ENCODE measurements at places on chromosomes 7 and 10.

GRCh38 chr7:10802526-10802925, 171.1 kb upstream of the PHF14 start:
- DNase-seq, result peak; percentile 92

DNA sequence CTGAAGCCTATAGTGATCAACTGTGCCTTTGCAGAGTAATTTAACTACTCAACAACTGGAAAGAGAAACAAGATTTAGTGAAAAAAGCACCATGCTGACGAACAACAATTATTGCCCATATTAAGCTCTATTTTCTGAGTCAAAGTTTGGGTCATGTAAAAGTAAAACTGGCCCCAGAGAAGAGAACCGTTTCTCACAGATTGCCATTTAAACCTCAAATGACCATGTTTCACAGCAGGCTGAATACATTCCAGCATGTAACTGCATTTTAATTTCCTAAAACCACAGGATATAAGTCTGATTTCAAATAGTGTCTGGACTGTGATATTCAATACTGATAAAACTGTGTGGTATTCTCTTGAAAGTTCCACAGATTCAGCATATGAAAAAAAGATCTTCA, 140.7 kb downstream of the ATE1 start:
- no peak for DNase-seq

- DNase-seq, result no peak
Measured at GRCh38 chr7:105940109-105940508, 23.0 kb upstream of the CDHR3 start.

GRCh38 chr10:24367688-24368087, 158.8 kb downstream of the KIAA1217 start:
- DNase-seq, result no peak

- no peak for DNase-seq
Measured at GRCh38 chr10:54125098-54125747, 675.8 kb downstream of the PCDH15 start.

GRCh38 chr7:41536873-41537665, 165.8 kb downstream of the INHBA start:
- peak; percentile 15 for DNase-seq

DNA sequence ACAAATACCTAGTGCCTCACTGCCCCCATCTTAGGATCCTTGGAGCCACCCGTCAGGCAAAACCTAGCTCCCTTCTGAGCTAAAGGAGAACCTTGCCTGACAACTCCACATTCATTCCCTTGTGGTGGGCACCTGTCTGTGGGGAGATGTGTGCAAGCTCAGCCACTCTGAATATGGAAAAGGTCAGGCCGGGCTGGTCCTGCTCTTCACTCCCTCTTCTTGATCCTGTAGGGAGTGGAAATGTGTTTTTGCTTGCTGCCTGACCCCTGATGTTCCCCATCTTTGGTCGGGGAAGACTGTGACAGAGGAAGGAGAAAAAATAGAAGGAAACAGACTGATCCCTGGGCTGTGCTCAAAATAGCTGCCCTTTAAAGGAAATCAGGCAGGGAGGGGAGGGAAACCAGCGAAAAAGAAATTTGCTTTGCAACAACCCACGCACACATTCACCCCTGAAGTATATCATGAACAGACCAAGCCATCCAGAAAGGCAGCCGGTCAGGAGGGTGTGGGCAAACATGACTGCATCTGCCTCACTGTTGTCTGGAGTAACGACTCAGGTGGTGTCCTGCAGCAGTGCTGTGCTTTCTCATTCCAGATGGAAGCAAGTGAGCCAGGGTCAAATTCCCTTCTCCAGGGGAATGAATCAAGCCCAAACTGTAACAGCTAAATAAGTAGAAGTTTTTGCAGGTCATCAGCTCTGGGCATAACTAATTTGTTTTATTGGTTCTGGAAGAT, 74.0 kb downstream of the SCRN1 start:
- DNase-seq, result peak; percentile 41

- no peak for DNase-seq
Measured at GRCh38 chr10:116385311-116385710, 42.3 kb upstream of the PNLIPRP3 start.

DNA sequence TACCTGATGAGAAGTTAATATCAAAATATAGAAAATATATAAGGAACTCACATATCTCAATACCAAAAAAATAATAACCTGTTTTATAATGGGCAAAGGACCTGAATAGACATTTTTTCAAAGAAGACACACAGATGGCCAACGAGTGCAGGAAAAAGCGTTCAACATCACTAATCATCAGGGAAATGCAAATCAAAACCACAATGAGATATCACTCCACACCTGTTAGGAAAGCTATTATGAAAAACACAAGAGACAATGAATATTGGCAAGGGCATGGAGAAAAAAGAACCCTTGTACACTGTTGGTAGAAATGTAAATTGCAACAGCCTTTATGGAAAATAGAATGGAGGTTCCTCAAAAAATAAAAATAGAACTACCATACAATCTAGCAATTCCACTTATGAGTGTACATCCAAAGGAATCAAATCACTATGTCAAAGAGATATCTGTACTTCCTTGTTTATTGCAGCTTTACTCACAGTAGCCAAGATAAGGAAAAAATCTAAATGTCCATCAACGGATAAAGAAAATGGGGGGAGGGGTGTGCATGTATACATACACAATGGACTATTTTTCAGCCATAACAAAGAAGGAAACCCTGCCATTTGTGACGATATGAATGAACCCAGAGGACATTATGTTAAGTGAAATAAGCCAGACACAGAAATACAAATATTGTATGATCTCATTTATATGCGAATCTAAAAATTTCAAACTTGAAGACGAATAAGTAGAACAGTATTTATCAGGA, 3.6 kb upstream of the ALOX5 start:
- DNase-seq, result no peak

DNA sequence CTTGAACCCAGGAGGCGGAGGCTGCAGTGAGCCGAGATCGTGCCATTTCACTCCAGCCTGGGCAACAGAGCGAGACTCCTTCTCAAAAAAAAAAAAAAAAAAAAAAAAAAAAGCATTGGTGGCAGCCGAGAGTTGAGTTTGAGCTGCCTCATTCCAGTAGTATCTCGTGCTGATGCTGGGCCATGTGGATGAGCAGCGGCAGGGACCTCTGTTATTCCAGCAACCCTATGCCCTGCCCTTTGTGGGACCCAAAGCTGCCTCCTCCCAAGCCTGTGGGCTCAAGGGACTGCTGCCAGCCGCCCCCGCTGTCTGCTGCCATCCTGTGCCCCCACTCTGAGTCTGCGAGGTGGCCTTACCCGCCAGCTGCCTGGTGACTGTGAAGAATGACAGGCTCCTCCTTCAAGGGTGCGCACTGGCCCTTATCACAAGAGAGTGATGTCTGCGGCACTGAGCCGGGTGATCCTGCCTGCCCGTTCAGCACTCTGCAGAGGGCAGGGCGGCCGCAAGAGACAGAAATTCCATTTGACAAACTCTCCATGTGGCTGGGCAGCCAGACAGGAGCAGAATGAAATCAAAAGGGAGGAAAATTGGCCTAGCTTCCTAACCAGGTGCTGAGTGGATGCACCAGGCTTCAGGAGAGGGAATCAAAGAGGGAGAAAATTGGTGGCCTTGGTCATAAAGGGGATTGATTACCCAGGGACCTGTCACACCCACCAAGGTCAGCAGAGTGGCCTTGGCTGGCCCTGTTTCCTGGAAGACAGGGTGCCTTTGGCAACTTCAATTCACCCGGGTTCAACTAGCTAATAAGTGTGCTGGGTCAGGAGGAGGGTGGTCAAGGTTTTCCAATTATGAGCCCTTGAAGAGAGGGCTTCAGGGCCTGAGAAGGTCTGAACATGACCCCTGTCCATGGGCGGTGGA, 65.3 kb upstream of the ZMIZ1 start:
- DNase-seq, result no peak

DNA sequence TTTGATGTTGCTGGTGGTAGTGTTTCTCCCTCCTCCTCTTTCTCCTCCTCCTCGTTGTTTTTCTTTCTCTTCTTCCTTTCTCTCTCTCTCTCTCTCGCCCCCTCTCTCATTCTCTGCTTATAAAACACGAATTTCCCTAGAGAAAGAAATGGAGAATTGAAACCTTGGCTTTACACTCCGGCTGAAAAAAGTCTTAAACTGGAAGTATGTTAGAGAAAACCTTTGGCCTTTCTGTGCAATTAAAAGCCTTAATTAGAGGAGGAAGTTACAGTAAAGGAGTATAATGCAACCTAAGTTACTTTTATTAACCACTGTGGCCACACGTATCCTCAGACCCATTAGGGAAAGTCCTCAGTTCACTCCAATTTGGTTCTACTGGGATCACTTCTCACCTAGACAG, 501.7 kb upstream of the SORCS1 start:
- no peak for DNase-seq

- DNase-seq, result peak; percentile 93
Measured at GRCh38 chr10:34758447-34758996, 56.6 kb downstream of the PARD3 start.

DNA sequence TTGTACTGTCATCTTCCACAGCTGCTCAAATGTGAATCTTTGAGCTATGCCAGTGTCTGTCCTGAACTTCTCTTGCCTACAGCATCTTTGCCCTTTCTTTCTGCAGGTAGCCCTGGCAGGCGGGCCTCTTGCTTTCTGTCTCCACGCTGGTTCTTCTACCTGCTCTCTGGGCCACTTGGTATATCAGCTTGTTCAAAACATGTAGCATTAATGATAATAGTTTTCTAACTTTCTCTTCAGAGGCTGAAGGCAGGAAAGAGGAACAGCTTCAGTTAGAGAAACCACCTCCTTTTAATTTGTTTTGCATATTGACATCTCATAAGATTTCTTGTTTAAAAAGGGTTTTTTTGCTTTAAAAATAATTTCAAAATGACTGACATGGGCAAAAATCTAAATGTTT, 923 bp upstream of the FGL2 start:
- no peak for DNase-seq

- peak; percentile 17 for DNase-seq
Measured at GRCh38 chr10:19659920-19660655, 156.1 kb upstream of the PLXDC2 start.

DNA sequence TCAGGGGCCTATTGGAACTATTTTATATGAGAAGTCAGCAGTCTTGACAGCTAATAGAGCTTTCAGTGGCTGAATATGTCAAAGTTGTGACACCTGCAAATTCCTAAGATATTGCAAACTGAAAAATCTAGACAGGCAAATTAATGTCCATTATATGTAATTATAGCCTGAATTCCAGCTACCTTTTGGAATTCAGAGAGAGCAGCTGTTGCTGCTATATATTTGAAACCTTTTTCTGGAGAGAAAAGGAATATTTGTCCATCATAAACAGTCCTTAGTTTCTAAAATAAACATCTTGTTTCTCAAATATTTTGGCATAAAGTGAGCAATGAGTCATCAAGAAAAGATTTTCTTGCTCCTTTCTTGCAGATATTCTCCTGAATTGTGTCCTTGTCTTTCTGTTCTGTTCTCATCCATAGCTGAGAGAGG, 408.9 kb upstream of the SEMA3D start:
- peak; percentile 39 for DNase-seq

DNA sequence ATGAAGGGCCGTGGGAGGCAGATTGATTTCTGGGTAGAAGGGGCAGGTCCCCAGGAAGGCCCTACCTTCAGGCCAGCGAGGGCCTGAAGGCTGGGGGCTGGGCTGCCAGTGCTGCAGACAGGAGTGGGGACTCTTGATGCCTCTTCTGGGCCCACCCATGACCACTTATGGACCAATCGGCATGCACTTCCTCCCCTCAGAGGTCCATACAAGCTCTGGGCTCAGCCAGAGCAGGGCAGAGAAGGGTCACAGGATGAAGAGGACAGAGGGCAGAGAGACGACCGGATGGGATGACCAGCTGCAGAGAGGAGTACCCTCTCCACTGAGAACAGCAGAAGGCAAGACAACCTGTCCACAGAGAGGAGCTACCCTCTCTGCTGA, 120.1 kb downstream of the DYNC2I1 start:
- DNase-seq, result no peak

DNA sequence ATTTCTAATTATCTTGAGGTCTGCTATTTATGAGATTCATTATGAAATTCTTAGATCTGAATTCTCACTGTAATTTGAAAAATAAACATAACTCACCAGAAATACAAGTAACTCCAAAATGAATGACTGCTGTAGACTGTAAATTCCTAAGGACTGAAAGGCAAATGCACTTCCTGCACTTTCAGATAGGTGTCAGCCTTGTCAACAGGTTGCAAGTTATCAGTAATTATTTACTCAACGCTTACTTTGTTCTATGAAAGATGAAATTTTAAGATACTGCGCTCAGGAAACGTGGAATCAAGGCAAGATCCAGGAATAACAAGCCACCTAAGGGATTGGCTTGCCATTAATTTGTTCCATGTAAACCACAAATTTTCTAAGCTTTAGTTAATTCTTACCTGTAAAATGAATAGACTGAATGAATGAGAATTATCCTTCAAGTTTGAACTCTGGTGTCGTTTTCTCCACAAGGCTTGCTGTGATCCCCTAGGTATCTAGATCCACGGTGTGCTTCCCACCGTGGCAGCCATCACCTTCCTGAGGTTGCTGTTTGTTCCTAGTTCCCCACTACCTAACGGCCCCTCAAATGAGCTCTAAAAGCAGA, 12.6 kb downstream of the DHX32 start:
- DNase-seq, result peak; percentile 64

- DNase-seq, result no peak
Measured at GRCh38 chr10:20659225-20659624, 237.9 kb downstream of the NEBL start.

DNA sequence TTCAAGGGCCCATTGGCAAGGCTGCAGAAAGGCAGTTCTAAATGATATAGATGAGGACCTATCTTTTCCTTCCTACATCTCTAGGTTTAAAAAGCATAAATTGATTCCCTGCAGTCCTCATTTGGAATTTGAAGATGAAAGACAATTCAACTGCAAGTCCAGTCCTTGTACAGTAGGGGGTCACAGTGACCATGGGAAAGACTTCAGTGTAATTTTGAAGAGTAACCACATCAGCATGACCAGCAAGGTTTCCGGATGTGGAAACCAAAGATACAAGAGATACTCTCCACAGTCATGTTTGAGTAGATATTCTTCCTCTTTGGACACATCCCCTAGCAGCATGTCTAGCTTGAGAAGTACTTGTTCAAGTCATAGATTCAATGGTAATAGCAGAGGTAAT, 539.3 kb upstream of the TEX47 start:
- DNase-seq, result no peak

GRCh38 chr7:123122916-123123315, 76.9 kb downstream of the SLC13A1 start:
- no peak for DNase-seq

GRCh38 chr10:15251791-15252380, 83.4 kb upstream of the NMT2 start:
- no peak for DNase-seq

GRCh38 chr10:18224626-18225445, 84.6 kb downstream of the CACNB2 start:
- DNase-seq, result peak; percentile 28

- DNase-seq, result no peak
Measured at GRCh38 chr7:128701062-128701785, 29.1 kb downstream of the GARIN1A start.

- DNase-seq, result no peak
Measured at GRCh38 chr7:99326408-99326782, 697 bp downstream of the ARPC1A start.

- DNase-seq, result no peak
Measured at GRCh38 chr7:3461923-3462322, 160.9 kb downstream of the SDK1 start.

- no peak for DNase-seq
Measured at GRCh38 chr10:24872049-24872789, 80.2 kb downstream of the PRTFDC1 start.

- DNase-seq, result peak; percentile 21
Measured at GRCh38 chr7:127598318-127598717, 4.8 kb downstream of the FSCN3 start.

GRCh38 chr7:24123076-24123475, 160.9 kb upstream of the NPY start:
- peak; percentile 18 for DNase-seq

GRCh38 chr7:105439174-105439893, 50.6 kb upstream of the SRPK2 start:
- DNase-seq, result peak; percentile 68

GRCh38 chr7:148623586-148624282, 33.2 kb downstream of the C7orf33 start:
- DNase-seq, result peak; percentile 45
